HFFc6 (cell line): ENCODE measurements at places on chromosomes 12 and 14.
A peak's percentile ranks its signal among the peaks of the same experiment; 100 is the strongest.

DNA sequence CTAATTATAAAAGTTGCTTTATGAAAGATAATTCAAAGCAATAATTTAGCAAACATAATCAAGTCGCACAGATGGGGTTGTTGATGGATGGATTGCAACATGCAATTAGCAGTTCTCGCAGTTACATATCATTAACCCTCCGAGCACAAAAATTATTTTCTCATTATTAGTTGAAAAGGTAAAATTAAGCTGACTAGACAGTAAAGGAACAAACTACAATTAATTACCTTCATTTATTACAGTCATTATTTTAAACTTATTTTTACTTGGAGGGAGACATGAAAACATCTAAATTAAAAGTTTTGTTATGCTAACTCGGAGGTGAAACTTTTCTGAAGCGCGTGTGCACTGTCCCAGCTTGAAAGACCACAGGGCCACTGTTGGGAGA, 146.9 kb downstream of the PHETA1 start:
- DNase-seq, result no peak

GRCh38 chr12:69366796-69367195, 7.3 kb downstream of the YEATS4 start:
- no peak for DNase-seq

DNA sequence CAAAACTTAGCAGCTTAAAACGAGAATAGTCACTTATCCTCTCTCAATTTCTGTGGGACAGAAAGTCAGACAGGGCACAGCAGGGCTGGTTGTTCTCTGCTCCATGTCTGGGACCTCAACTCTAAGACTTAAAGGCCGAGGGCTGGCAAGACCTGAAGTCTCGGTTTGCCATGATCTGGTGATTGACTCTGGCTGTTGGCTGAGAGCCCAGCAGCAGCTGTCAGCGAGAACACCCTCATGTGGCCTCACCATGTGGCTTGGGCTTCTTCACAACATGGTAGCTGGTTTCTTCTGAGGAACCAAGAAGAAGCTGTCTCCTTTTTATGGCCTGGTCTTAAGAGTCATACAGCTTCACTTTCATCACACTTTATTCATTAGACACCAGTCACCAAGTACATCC, 1.7 kb upstream of the VASH1 start:
- no peak for DNase-seq

DNA sequence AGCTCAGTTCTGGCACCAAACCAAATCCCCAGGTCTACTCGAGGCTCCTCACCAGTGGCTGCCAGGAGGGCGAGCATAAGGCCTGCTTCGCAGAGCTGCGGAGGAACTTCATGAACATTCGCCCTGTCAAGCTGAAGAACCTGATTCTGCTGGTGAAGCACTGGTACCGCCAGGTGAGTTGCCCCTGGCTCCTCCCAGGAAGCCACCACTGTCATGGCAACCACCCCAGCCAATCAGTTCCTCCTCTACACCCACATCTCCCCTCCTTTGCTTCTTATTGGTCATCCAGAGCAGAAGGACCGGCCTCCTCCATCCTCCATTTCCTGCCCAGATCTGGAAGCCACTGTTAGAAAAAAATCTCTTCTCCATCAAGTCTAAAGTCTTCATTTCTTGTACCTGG, 17.2 kb upstream of the OAS2 start:
- no peak for DNase-seq

DNA sequence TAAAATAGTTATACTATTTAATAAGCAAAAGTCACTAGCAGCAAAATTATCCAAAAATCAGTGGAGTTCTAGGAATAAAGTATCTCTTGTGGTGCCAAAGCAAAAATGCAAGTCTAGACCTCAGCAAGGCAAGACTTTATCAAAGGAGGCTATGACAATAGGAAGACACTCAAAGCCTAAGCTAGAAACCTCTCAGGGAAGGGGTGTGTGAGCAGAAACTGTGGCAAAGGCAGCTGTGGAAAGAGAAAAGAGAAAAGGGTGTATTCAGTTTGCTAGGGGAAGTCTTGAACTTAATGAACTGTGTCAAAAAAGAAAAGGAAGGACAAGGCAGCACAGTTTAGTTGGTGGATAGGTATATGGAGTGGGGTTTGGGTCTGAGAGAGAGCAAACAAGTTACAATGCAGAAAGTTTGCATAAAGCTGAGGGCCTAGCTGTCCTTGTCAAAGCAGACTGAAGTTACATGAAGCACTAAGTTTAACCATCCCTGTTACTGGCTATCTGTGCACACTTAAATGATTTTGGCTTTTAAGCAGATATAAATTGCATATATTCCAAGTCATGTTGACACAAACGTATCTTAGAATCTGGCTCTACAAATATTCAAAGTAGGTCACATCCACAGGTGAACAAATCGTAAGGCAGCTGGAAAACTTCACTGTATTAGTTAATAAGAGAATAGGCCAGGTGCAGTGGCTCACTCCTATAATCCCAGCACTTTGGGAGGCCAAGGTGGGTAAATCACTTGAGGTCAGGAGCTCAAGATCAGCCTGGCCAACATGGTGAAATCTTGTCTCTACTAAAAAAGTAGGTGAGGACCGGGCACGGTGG, 31.0 kb upstream of the AMN1 start:
- no peak for DNase-seq

DNA sequence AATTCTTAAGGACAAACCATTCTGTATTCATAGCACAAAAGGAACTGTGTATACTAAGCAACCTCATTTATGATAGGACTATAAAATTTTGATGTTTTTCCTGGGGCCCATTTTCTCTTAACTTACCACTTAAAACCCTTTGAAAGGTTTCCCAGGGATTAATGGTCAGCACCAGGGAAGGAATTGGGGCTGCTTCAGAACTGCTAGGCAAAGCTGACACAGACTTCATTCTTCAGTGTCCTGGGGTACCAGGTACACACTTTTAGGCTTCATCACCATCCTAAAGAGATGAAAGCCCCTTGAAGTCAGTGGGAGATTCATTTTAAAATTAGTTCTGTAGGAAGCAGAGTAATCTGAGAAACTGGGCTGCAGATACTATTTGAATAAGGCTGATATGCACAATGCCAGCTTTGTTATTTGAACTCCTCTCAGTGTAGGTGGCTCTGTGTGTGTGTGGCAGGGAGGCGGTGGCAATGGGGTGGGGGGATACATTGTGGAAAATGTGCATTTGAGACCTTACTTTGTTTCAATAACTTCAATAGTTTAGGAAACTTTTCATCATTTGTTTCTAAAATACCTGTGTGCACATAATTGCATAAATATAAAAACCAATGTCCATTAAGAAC, 329.3 kb upstream of the DCN start:
- no peak for DNase-seq

DNA sequence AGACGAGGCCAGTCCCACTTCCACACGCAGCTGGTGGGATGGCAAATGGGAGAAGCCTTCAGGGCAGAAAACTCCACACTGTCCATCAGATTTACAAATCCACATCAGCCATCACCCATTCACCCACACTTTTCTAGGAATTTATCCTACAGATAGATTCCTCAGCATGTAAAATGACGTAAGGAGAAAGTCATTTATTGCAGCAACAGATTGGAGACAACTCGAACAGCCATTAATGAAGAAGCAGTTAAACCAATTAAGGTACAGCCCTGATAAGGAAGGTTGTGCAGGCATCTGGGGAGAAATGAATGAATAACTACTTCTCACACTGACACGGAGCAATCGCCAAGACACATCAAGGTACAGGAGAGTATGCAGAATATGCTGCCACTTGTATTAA, 26.2 kb downstream of the PRKAB1 start:
- DNase-seq, result no peak

DNA sequence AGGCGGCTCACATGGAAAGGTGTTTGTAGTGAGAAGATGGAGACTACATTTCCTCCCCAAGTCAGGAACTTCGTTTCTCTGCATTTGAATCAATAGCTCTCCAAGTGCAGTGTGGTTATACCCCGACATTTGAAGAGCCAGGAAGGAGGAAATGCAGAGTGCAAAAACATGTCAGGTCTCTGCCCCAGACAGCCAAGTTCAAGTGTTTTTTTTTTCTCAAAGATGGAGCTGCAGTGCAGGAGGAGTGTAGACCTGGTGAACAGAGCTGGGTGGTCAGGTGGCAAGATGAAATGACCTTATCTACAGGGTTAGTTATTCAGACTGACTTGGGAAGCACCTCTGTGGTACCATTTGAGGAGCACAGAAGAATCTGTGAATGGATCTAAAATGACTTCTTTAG, 21.3 kb downstream of the MLXIP start:
- DNase-seq, result no peak

DNA sequence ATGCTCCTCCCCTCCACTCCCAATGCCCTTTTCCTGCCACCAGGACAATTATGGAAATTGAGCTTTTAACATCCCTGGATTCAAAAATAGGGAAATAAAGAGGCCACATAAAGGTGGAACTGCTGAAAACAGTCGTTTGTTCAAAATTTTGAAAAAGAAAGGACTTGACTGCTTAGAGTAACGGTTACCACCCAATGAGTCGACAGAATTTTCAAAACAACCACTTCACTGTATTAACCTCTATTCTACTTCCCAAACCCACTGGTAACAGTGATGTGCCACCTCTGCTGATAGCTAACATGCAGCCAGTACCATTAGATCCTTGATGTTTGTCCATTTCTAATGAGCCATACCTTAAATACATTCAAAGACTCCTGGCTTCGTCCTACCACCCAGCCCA, 4.9 kb downstream of the ST8SIA1 start:
- DNase-seq, result no peak

GRCh38 chr12:62598846-62599245, 132.2 kb downstream of the MON2 start:
- DNase-seq, result no peak

DNA sequence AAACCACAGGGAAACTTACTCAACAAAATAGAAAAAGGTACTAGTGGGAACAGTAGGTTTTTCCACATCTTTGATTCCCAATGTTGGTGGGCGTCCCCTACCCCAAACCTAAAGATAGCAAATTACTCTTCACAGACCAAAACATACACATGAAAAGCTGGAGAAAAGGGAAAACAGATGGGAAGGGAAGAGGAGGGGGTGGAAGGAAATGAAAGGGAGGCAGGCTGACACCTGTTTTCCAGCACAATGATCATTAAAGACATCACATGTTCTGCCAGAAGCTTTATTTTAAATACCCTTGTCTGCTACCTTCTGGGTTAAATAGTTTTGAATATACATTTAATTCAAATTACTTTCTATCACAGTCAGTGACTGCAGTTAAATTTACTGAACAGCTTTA, 1617.9 kb upstream of the SEL1L start:
- DNase-seq, result no peak

GRCh38 chr12:122205053-122205925, 1.8 kb downstream of the B3GNT4 start:
- DNase-seq, result no peak

- DNase-seq, result no peak
Observed at GRCh38 chr12:124464062-124464461, 103.3 kb downstream of the NCOR2 start.

DNA sequence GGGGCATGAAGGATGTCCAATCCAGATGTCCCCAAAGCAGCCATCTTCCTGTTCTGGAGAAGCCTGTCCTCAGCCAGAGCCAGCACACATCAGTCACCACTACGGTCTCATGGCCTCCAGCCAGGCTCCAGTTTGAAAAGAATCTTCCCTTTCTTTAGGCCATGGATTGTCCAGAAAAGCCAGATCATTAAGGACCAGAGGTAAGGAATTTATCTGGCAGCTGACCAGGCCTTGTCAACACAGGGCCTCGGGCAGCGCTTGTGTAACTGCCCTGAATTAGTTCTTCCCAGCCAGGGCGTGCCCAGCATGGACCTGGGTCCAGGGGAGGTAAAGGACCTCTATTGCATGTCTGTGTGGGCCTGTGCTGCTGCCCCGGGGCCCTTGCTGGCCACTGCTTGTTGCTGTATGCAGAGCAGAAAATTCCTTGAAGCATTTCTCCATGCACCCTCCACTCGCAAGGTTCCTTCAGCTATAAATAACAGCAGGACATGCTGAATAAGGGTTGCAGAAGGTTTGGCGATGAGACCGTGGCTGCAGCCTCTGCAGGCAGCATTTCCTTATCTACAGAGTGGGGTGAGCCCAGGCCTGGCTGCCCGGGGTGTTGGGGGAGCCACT, 21.7 kb upstream of the VPS37B start:
- DNase-seq, result peak; percentile 78

GRCh38 chr12:119570771-119571170, 22.8 kb upstream of the TMEM233 start:
- DNase-seq, result no peak

DNA sequence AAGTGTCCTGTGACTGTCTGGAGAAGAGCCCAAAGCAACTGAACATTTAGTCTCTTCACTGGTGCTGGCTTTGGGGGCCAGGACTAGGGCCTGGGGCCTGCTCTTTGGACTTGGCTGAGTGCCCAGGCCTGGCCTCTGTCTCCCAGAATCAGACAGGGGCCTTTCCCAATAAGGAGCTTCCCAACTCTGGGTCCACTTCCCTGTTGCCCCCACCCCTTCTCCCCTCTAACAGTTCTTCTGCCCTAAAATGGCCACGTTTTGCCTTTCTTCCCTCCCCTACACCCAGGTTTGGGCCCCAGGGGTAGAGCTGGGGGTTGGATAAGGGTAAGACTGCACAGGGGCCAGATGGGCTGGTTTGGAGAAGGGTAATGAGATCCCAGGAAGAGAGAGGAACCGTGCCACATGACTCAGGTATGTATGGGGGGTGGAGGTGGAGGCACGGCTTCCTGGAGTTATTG, 10.0 kb upstream of the ITGA5 start:
- DNase-seq, result no peak

GRCh38 chr14:90666571-90666970, 149.7 kb downstream of the TTC7B start:
- no peak for DNase-seq

DNA sequence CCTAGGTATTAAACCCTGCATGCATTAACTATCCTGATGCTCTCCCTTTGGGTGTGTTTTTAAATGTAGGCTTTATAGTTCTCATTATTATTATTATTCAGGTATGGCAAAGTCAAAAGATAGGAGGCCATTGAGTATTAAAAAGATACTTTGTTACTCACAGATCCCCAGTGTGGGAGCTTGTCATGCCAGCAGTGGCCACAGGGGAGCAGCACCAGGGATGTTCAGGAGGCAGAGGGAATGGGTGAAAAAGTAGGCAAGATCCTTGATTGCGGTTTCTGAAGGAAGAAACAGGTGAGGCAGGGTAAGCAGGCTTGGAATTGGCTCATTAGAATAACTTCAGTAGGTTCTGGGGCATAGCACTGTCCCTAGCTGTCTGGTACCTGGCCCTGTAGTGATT, 382.2 kb downstream of the MED13L start:
- DNase-seq, result no peak

DNA sequence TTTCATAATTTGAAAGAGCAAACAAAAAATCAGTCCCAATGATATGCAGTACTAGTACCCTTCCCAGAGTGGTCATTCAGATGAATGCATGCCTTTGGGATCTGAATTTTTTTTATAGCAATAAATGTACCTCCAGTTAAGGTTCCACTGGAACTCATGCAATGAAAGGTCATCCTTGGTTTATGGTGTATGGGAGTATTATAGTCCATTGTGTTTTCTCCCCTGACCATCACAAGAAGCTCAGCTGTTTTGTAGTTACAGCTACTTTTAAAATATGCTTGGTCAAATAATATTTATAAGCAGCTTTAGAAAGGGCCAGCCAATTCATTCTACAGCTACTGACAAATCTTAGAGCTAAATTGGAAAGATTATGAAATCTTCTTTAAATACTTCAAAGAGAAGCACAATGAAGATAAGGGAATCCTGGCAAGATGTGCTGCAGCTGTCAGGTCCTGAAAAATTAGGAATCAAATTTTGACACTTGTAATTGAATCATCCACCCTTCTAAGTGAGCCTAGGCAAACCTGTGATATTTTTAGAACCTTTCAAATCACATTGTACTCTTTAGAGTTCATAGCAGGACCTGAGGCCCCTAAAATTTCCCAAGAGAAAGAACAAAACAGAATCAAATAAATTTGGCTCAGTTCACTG, 46.5 kb downstream of the IFT81 start:
- no peak for DNase-seq
